Stimulated activated CD4-positive, alpha-beta T cell treated with anti-CD3 and anti-CD28 coated beads, Interleukin-2, amount 100 ng/mL, for 4 hours (primary cell): ENCODE measurements at places on chromosomes 4 and X.

DNA sequence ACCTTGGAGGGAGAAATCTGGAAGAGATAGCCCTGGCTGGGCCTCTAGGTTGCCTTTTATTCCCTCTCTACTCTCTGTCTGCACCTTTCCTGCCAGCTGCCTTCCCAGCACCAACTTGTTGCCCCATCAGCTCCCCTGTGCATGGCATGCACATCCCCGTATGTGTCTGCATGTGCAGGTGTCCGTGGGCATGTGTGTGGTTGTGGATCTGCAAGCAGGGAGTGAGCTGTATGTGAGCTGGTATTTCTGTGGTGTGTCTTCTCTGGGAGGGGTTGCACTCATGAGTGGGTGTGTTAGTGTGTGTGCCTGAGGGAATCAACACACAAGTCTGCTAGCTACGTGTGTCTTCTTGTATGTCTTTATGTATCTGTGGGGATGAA, 9.9 kb downstream of the L1CAM start:
- DNase-seq: no peak

DNA sequence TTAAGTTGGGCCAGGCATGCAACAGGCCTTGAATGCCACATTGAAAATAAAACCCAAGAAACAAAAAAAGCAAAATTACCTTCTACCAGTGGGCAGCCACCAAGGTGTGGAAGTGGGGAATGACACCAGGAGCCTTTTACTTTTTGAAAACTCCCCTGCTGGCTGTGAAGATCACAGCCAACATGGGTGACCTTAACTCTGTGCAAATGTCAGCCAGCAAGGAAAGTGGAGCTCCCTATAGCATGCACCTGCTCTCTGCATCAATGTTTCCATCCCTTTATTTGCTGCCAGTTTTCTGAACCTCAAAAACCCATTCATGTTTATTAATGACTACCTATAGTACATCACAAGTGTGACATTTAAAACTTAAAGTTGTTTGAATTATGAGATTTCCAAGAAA, 63.7 kb downstream of the HS3ST1 start:
- DNase-seq: no peak

GRCh38 chr4:165385126-165385525, 6.3 kb downstream of the CPE start:
- no peak for DNase-seq

GRCh38 chrX:136574548-136574947, 42.5 kb downstream of the VGLL1 start:
- DNase-seq: no peak

GRCh38 chr4:1770245-1770644, 22.8 kb upstream of the FGFR3 start:
- no peak for DNase-seq

- DNase-seq: no peak
These were observed 127.9 kb upstream of the AMOT start for GRCh38 chrX:112968351-112969133.

DNA sequence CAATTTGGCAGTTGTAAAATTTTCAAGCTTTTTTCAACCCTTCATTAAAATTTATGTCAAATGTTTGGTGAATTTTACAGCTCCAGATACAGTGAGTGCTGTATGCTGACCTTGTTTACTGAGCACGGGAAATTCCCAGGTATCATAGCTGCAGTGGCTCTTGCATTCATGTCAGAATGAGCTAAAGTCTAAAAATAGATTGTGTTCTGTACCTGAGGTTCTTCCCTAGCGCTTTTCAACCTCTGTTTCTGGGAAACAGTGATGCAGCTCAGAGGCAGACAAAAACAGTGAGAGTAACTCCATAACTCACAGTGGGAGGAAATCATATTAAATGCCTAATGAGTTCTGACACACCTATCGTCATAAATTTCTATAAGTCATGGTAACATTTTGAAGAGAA, 393.8 kb upstream of the GNPDA2 start:
- DNase-seq: no peak

GRCh38 chr4:113316879-113317278, 267.4 kb downstream of the ANK2 start:
- no peak for DNase-seq

DNA sequence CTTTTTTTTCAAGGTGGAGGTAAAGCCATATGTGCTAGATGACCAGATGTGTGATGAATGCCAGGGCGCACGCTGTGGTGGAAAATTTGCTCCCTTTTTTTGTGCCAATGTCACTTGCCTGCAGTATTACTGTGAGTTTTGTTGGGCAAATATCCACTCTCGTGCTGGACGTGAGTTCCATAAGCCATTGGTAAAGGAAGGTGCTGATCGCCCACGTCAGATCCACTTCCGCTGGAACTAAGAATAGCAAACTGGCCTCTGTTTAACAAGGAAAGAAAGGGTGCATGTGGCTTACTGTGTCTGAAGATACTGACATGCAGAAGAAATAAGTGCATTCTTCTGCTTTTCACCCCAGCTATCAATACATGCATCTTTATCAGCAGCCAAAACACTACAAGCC, 63.9 kb downstream of the CPEB2 start:
- no peak for DNase-seq

GRCh38 chrX:54495814-54496516, at the start of gene FGD1:
FGD1 (minus strand) TSS chrX:54496234; CDS start chrX:54495432, 802 bp downstream.
- peak; percentile 20 for DNase-seq

- DNase-seq: no peak
These were observed 118.9 kb upstream of the GK2 start for GRCh38 chr4:79526641-79527565.
